CD4-positive, alpha-beta T cell treated with Interleukin-1 beta for 1 hour (primary cell): ENCODE measurements at places on chromosomes 12 and 14.
A peak's percentile ranks its signal among the peaks of the same experiment; 100 is the strongest.

GRCh38 chr14:39087493-39087892 lies 15.5 kb downstream of the SEC23A start:
- DNase-seq = no peak

DNA sequence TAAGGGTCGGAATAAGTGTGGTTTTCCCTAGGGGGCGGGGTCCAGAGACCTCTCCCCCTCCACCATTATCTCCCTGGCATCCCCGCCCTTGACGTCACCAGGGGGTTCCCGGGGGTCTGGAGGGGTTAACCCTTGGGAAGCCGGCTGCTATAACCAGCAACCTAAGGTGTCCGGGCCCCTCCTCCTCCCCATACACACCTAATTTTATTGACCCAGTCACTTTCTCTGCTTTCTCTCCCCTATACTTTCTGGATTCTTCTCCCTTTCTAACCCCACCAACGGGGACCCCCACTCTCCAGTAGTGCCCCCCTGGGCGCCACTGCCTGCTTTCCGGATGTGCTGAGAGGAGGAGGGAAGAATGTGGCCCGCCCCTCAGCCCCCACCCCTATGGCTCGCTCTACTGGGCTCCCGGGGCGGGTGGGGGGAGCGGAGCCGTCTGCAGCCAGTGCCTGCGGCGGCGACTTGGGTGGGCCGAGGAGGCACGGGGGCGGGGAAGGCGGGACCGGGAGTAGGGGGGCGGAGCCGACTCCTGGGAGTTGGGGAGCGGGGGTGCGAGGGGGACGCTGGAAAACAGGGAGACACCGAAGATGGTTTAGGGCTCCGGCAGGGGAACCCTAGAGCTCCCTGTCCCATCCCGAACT lies 1.8 kb downstream of the GLI1 start:
- DNase-seq = peak; percentile 37

GRCh38 chr12:82904219-82904790 lies 217.6 kb downstream of the TMTC2 start:
- no peak for DNase-seq

- DNase-seq = no peak
Observed at GRCh38 chr12:7502612-7503011, 965 bp downstream of the CD163 start.

DNA sequence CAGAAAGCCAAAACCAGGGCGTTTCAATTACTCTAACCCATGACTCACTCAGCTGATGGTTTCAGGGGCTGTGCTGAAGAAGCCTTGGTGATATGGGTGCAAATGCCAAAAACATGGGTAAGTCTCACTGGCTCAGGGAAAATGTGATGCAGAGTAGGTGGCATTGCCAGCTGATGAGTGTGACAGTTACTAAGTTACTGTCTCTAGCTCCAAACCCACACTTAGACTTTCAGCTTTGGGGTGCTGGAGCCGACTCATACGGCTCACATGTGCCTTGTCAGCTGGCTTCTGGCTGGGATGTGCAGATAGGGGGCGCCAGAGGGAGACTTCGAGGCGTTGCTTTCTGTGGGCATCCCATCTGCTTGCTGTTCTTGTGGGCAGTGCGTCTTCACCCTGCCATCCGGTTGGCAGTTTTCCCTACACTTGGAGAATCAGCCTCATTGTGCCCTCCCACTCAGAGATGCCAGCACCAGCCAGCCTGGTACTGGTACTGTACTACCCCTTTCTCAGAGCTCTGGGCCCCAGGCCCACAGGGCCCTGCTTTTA lies 11.1 kb upstream of the KRT7 start:
- peak; percentile 50 for DNase-seq

- no peak for DNase-seq
Observed at GRCh38 chr14:101709962-101710931, 51.3 kb upstream of the PPP2R5C start.

DNA sequence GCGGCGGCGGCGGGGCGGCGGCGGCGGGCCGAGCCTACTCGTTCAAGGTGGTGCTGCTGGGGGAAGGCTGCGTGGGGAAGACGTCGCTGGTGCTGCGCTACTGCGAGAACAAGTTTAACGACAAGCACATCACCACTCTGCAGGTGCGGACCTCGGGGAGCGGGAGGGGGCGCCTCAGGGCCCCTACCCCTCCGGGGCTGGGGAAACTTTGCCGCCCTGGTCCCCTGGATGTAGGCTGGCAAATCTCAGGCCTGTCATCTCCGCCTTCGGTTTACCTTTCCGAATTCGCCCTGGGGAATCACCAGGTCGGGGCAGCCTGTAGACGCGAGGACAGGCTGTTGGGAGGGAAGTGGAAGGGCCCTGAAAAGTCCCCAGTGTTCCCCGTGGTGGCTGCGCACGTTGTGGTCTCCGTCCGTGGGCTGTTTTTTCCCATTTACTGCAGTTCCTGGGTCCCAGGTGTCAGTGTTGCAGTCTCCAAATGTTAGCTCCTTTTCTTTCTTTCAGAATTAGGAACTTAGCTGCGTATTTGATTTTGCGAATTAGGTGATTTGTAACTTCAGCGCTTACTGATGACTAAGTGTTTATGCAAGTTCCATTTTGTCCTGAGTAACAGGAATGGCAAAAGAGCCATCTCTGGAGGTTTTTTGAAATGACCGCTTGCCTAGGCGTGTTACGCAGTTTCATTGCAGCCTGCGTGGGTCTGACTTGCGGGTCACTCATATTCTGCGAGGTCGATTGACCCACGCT lies 656 bp downstream of the RAB21 start:
- peak; percentile 75 for DNase-seq

GRCh38 chr14:45251912-45252311 lies 1.1 kb downstream of the MIS18BP1 start:
- DNase-seq = peak; percentile 23

DNA sequence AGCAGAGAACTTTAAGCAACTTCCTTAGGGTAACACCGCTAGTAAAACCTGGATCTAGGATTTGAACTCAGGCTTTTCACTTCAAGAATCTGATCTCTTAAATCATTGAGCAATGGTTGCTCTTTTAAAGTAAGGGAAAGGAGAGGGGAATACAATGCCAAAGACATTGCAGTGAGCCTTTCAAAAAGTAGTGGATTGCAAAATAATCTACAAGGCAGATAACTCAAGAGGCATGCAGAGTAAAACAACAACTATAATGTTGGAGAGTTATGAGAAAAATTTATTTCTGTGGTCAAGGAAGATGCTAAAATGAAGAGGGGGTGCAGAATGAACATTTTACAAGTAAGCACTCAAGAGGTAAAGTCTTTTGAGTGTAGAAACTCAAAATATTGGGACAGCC lies 432.6 kb downstream of the C12orf50 start:
- no peak for DNase-seq

GRCh38 chr14:101254805-101255764 lies 306.2 kb upstream of the DIO3 start:
- no peak for DNase-seq

- DNase-seq = no peak
Observed at GRCh38 chr12:1832801-1833595, 12.6 kb downstream of the LRTM2 start.

- DNase-seq = no peak
Observed at GRCh38 chr14:37665479-37665878, 70.0 kb downstream of the TTC6 start.

GRCh38 chr14:63673255-63673654 lies 31.6 kb upstream of the WDR89 start:
- no peak for DNase-seq

GRCh38 chr14:29348504-29348903 lies 579.1 kb downstream of the PRKD1 start:
- no peak for DNase-seq

GRCh38 chr14:31128601-31129526 lies 78.7 kb downstream of the HECTD1 start:
- DNase-seq = no peak

DNA sequence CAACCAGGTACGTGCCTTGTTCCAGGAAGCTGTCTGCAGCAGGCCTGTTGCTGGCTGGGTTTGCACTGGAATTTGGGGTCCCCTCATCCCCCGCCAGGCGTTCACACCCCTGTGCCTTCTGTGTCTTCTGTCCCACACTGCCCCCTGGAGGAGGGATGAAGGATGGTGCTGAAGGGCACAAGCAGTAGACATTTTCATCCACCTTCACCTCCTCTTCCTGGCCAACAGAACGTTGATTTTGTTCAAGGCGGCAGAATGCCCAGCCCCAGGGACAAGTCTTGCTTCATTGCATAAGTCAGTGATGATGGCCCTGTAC lies 122.1 kb downstream of the CALM1 start:
- DNase-seq = peak; percentile 60

DNA sequence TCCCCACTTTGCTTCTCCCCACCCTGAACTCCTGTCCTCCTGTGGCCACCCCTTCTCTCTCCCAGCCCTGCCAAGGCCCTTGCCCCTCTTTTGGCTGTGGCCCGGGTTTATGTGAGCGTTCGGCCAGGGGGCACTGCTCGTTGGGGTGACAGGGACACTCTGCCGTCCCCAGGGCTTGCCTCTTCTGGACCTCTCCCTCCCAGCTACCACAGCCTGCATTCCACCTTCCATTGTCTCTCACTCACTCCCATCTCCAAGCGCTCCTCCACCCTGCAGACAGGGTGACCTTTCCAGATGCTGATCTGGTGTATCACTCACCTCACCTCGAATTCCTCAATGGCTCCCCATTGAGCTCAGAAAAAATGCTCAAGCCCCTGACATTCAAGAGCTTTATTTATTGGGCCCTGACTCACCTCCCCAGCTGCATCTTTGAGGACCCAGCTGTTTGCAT lies 1.4 kb downstream of the SERPINA9 start:
- DNase-seq = no peak

- no peak for DNase-seq
Observed at GRCh38 chr14:37140176-37140575, 32.2 kb downstream of the SLC25A21 start.

- DNase-seq = no peak
Observed at GRCh38 chr12:105228494-105228893, 7.5 kb downstream of the APPL2 start.

- DNase-seq = no peak
Observed at GRCh38 chr12:40104461-40105264, 1.2 kb downstream of the SLC2A13 start.

GRCh38 chr14:75437201-75438143 lies 9.7 kb downstream of the JDP2 start:
- DNase-seq = no peak

GRCh38 chr12:12501121-12501520 lies 61.5 kb downstream of the DUSP16 start:
- DNase-seq = no peak

- no peak for DNase-seq
Observed at GRCh38 chr14:32996343-32996742, 57.7 kb downstream of the NPAS3 start.

- no peak for DNase-seq
Observed at GRCh38 chr12:101769865-101770264, 30.6 kb upstream of the SYCP3 start.

- no peak for DNase-seq
Observed at GRCh38 chr14:34055157-34055950, 104.5 kb upstream of the EGLN3 start.

DNA sequence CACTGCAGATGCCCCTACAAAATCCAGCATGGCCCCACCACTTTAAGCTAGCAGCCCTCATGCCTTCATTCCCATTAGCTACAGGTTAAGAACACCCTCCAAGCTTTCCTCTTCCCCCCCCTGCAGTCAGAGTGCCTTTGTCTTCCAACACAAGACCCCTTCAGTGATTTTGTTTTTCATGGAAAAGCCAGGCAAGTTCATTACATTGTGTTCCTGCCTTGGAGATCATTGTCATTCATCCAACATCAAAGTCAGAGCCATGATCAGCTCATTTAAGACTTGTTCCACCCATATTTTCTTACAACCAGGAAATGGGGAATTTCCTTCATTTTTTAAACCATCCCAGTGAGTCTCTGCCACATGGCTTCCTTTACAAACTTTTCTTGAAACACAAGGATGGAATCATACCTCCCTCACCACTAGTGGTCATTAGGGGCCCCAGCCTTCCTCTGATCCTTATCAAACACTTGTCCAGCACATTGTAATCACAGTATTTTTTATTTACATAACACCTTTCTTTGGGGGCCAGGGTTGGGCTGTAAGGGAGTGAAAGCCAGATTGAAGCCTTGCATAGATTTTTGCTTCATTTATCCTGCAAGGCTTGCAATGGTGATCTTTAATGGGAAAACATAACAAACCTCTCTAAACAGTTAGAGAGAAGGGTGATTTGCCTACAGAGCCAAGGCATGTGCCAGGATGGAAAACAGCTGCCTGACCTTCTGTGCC lies 765.3 kb downstream of the MED13L start:
- no peak for DNase-seq

GRCh38 chr12:66600903-66601302 lies 78.0 kb downstream of the GRIP1 start:
- DNase-seq = no peak

DNA sequence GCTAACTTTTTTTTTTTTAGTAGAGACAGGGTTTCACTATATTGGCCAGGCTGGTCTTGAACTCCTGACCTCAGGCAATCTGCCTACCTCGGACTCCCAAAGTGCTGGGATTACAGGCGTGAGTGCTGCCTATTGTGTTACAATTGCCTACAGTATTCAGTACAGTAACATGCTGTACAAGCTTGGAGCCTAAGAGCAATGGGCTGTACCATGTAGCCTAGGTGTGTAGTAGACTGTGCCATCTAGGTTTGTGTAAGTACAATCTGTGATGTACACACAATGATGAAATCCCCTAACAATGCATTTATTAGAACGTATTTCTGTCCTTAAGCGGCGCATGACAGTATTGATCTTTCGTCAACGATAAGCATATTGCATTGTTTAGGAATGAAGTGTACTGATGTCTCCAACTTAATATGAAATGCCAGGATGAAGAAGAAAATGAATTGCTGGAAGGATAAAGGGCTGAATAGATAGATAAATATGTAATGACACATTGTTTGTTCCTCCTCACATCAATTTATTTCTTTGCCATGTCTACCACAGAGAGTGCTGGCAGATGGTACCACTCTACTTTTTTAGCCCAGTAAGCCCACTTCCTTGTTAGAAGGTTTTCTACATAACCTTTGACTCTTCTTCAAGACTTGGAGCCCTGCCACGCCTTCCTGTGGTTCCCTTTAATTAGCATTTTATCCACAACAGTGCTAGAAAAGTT lies 467.5 kb downstream of the VRK1 start:
- DNase-seq = no peak

GRCh38 chr12:67662910-67663538 lies 14.5 kb downstream of the DYRK2 start:
- no peak for DNase-seq

DNA sequence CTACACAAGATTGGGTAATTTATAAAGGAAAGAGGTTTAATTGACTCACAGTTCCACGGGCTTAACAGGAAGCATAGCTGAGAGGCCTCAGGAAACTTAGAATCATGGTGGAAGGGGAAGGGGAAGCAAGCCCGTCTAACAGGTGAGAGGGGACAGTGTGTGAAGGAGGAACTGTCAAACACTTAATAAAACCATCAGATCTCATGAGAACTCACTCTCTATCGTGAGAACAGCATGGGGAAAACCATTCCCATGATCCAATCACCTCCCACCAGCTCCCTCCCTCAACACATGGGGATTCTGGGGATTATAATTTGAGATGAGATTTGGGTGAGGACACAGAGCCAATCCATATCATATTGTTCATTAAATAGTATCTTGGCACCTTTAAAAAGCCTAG lies 56.1 kb downstream of the EPS8 start:
- no peak for DNase-seq

- DNase-seq = no peak
Observed at GRCh38 chr12:65196762-65197567, 27.6 kb downstream of the LEMD3 start.
